ENCODE measurements at places on chromosomes 1 and 21. TPM values are rescaled to one million over a fixed set of nuclear protein-coding genes. Genes with fewer than 3 reads are reported as not detected.

The DNASE2B gene
- total RNA-seq: not detected

The OLIG2 gene
- total RNA-seq: not detected

The AXDND1 gene
- not detected for total RNA-seq

The RGS7 gene
- 2.9 TPM for total RNA-seq

The SCAMP3 gene
- 15.8 TPM for total RNA-seq

The CTSE gene
- total RNA-seq: 70.6 TPM

The LRRC39 gene
- total RNA-seq: not detected

The RPTN gene
- total RNA-seq: not detected

The CCDC17 gene
- 5.7 TPM for total RNA-seq

All from stomach (tissue), 19 donors.